ENCODE measurements at places on chromosomes 4 and X.

GRCh38 chrX:3938587-3938986, 225.1 kb upstream of the PRKX start:
- DNase-seq = no peak

- no peak for DNase-seq
Measured at GRCh38 chr4:5705647-5706320, 2.6 kb downstream of the EVC2 start.

DNA sequence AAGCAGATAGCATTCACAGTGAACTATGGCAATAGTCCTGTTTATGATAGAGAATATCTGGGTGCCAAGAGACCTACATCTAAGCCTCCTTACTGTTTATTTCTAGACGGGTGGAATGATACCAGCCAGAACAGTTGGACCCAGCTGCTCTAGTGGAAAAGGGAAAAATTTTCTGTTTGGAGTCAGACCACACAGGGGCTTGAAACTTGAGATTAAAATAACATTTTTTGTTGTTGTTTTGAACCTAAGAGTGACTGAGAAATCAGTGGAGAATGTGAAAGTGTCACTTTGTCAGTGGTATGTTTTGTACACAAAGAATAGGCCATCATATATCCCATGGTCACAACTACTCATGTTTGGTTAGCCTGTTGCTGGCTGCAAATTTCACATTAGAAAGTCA, 105.7 kb downstream of the AGTR2 start:
- no peak for DNase-seq

GRCh38 chr4:184983672-184984356, 34.5 kb upstream of the HELT start:
- peak; percentile 21 for DNase-seq

- no peak for DNase-seq
Measured at GRCh38 chr4:112170451-112170993, 25.3 kb downstream of the FAM241A start.

- no peak for DNase-seq
Measured at GRCh38 chrX:2965965-2966364, 36.8 kb upstream of the ARSD start.

GRCh38 chr4:38982361-38983095, 49.7 kb downstream of the TMEM156 start:
- no peak for DNase-seq
